ENCODE measurements at places on chromosomes 2 and 18.

DNA sequence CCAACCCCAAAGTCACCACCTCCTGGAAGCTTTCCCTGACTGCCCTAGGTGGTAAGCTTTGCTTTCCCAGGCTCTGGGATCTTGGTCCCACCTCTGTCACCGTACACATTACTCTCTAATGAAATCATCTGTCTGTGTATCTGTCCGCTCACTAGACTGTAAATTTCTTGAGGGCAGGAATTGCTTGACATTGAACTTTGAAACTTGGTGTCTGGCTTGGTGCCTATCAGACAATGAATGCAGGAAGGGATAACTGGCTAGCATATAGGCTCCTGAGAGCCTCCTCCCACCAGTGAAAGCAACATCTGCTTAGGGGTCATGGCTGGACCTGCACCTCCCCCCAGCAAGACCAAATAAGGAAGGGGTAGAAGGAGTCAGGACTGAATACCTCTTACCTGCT is 155.7 kb downstream of the TNS1 start:
- DNase-seq, result no peak

DNA sequence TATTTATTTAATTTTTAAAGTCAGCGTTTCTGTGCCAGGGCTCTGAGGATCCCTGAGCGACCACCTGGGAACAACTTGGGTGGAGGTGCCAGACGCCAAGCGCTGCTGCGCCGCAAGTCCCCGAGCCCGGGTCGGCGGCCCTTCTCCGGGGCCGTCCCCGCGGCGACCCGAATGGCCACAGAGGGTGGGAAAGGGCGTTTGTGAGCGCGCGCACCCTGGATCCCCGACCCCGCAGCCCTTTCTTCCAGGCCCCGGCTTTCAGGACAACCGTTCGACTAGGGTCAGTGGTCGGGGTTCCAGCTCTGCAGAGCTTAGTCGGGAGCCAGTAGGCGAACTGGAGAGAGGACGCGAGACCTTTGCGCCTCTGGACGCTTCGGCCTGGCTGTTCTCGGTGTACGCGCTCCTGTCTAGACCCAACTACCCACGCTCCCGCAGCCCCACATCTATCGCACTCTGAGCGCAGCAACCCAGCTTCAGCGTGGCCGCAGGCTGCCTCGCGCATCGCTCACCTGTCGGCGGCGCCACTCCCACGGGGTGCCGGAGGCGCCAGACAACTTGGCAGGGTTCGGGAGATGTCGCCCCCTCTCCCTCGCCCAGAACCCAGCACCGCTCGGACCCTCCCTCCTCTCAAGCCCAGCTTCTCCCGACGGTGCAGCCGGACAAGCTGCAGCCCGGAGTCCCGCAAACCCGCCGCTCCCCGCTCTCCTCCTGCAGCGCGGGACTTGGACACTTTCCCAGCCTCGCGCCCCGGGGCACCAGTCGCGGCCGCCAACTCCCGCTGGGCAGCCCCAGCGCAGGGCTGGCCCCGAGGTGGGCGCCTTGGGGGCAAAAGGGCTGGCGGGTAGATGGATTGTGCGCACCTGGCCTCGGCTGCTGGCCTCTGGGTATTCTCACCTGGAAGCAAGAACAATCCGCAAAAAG is 758 bp downstream of the LYPD1 start:
- DNase-seq, result no peak

DNA sequence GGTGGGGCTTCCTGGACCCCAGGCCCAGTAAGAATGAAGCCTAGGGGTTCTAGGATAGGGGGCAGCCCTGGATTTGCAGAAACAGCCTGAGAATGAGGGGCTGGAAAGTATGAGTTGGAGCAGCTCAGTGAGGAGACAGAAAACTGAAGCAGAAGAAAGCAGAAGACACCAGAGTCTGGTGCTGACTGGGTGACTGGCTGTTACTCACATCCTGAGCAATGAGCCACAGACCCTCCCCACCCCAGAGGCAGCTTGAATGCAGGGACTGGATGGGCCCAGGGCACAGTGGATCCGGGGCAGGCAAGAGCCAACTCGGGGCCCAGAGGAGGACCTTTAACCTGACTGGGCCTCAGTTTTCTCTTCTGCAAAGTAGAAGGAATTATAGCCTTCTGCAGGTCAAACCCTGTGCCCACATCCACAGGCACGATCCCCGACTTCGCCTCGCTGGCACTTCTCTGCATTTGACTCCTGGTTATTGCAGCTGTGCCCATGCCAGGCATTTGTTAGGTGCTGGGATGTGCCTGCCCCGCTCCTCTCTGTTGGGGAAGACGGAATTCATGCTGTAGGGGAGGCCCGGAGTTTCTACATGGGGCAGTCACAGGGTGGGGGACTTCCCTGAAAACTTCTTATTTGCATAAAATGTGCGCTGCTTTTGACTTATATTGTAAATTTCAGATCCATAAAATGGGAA is 8.5 kb downstream of the STEAP3 start:
- no peak for DNase-seq

DNA sequence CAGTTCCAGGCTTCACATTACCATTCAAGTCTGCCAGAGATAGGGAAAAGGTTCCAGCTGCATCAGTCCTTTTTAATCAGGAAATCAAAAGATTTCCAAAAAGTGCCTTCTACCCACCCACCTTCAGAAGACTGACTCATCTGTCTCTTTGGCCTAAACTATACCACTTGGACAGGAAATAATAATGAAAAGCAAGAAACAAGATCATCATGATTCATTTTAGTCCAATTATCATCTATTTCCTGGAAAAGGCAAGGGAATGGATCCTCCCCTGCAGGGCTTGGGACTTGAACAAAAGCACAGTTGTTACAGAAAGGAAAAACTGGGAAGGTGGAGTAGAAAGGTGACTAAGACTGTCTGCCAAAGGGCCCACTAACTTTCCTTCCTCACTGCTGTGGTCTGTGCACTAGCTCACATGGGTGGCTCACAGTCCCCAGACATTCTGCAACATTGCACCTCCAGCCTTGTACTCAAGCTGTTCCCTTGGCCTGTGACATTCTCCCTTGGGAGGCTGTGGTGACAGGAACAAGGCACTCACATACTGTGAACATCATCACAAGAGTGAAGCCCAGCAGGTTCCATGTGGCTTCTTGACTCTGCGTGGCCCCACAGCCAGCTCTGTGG is 75.3 kb downstream of the VSNL1 start:
- DNase-seq, result no peak

DNA sequence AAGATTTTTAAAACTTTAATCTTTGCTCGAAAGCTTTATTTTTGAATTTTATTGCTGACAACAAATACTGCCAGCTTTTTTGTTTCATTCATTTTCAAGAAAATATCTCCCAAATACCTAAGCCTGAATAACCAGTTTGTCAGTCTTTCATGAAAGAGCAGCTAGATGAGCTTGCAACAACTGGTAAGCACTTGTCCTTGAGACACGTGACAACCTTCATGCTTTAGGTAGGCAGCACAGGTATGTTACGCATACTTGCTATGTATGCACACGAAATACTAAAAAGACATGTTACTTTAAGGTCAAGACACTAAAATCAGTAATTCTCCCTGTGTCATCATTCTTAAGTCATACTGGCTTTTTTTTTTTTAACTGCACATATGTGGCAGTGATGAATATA is 12.3 kb downstream of the CEBPZ start:
- no peak for DNase-seq

DNA sequence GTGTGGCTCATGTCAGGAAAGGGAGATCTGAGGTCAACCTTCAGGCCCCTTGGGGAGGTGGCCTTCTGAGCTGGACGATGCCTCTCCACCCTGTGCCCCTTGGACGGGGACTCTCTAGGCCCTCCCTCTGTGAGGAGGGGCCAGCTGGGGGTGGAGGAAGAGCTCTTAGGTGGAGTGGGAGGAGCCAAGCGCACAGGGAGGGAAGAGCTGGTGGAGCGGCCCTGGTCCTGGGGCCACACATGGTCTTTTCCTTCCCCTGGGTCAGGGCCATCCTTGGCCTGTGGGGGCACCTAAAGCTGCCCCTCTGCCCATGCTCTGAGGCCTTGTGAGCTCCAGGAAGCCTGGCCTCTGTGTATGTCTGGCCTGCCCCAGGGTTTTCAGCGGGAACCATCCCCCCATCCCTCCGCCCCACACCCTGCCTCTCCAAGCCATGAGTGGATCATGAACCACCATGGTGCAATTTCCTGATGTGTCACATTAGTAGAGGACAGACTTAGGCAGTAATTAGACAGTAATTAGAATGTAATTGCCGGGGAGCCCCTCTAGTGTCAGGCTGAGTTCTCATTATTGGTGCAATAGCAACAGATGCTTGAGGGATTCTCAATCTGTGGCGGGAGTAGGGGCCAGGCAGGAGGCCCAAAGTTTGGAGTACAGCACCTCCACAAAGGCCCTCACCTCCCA is 63.0 kb downstream of the GLI2 start:
- no peak for DNase-seq

DNA sequence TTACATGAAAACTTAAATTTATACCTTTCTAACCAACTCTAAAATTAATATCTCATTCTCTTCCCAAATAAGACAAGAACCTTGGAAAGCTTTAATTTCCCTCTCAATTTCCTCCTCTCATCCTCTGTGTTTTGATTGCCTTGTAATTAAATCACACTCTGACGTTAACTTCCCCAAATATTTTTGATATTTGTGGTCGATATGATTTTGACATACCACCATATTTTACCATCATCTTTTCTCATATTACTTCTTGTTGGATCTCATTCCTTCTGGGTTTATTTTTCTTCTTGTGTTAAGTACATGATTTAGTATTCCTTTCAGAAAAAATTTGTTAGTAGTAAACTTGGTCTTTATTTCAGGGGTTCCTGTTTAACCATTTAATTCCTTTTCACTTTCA is 69.6 kb downstream of the RDH14 start:
- DNase-seq, result no peak

- DNase-seq, result no peak
Measured at GRCh38 chr2:85438201-85439024, 19.9 kb downstream of the SH2D6 start.

DNA sequence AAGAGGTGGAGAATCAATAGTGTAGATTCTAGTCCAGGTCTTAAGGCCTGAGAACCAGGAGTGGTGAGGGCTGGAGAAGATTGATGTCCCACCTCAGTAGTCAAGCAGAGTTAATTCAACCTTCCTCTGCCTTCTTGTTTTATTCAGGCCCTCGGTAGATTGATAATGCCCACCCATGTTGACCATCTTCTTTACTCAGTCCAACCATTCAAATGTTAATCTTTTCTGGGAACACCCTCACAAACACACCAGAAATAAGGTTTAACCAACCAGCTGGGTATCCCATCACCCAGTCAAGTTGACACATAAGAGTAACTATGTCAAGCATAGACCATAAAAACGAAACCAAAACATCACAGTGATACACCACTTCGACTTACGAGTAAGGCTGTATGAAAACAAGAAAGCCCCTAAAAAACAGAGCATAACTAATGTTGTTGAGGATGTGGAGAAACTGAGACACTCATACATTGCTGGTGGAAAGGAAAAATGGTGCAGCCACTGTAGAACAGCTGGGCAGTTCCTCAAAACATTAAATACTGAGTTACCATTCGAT is 57.5 kb downstream of the SLC35F5 start:
- DNase-seq, result no peak

DNA sequence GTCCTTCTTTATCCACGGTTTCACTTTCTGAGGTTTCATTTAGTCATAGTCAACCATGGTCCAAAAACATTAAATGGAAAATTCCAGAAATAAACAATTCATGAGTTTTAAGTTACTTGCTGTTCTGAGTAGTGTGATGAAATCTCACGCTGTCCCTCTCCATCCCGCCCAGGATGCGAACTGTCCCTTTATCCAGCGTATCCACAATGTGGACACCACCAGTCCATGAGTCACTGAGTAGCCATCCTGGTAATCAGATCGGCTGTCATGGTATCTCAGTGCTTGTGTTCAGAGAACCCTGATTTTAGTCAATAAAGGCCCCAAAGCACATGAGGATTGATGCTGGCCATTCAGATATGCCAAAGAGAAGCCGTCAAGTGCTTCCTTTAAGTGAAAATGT is 3.7 kb downstream of the SP140L start:
- no peak for DNase-seq

- DNase-seq, result peak; percentile 49
Measured at GRCh38 chr2:218272531-218273212, 2.4 kb downstream of the PNKD start.

- DNase-seq, result no peak
Measured at GRCh38 chr2:222398446-222398885, 25.9 kb upstream of the SGPP2 start.

DNA sequence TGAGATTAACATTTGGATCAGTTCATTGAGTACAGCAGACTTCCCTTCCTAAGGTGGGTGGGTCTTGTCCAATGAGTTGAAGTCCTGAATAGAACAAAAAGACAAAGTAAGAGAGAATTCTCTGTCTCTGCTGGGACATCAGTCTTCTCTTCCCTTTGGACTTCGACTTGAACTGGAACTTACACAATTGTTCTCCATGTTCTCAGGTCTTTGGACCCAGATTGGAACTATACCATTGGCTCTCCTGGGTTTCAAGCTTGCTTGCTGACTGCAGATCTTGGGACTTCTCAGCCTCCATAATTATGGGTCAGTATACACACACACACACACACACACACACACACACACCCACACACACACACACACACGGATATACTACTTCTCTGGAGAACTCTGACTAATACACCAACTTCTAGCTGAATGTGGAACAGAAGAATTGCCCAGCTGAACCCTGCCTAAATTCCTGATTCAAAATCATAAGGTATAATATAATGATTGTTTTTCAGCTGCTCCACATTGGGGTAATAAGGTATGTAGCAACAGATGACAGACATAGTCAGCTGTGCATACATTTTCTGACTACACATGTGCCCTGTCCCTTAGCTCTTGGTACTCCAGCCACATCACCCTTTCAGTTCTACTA is 214.0 kb downstream of the TGIF1 start:
- no peak for DNase-seq

DNA sequence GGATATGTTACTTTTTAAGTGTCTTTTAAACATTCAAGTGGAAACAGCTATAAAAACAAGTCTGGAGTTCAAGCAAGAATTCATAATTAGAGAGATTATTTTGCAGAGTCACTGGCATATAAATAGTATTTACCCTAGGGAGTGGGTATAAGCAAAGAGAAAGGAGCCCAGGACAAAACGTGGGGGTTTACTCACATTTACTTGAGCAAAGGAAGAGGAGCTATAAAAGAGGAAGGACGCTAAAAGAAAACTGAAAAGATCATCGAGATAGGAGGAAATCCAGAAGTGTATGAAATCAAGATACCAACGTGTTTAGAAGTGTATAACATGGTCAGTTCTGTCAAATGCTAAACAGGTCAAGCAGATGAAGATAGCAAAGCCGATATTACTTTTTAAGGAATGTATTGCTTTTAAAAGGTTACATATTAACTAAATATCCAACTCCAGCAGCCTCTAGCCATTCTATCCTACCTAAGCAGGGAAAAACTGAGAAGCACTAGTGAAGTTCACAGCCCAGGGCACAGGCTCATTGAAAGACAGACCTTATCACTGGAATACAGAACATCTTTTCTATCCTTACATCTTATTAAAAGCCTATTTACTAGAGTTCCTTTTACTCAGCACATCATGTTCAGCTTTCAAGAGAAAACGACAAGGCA is 8.6 kb downstream of the KANSL1L start:
- DNase-seq, result no peak

All from stimulated activated CD4-positive, alpha-beta T cell treated with anti-CD3 and anti-CD28 coated beads, Interleukin-1b, Interleukin-23, amount 100 ng/mL, for 1 hour (primary cell).